ENCODE measurements at places on chromosomes 6 and 20.

GRCh38 chr6:25465941-25466340 is 186.1 kb upstream of the SCGN start:
- DNase-seq, result no peak

DNA sequence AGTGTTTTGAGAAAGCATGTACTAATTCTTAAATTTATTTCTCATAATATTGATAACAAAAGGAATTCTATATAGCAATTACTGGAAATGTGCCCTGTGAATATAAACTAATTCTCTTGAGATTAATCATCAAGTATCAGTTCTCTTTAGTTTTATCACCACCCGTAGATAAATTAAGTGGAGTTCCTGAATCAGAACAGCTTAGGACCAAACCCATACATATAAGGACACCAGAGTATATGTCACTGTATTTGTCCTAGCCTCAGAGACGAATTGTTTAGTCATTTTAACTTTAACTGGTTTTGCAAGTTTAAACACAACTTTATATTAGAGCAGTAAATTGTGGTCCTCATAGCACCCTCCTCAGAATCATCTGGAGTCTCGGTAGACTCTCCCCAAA is 572.0 kb downstream of the UTRN start:
- DNase-seq, result no peak

- DNase-seq, result no peak
These were observed 32.6 kb downstream of the KCNK5 start for GRCh38 chr6:39196673-39197091.

DNA sequence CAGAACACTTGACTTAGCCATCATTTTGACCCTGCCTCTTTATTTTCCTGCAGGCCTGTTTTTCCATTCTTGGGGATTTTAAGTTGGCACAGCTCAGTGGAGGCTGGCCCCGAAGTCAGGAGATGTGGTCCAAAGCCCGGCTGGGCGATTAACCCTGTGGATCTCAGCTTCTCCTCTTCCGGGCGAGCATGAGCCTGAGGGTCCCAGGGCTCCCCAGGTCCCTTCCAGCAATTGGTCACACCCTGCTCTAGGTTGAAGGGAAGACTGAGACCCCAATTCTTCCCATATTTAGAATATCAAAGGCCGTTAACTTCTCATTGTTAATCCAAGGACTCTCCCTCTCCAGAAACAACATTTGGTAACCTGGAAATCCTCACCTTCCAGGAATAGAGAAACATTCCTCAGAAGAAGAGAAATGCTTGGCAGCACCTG is 2.3 kb downstream of the THBS2 start:
- DNase-seq, result no peak

DNA sequence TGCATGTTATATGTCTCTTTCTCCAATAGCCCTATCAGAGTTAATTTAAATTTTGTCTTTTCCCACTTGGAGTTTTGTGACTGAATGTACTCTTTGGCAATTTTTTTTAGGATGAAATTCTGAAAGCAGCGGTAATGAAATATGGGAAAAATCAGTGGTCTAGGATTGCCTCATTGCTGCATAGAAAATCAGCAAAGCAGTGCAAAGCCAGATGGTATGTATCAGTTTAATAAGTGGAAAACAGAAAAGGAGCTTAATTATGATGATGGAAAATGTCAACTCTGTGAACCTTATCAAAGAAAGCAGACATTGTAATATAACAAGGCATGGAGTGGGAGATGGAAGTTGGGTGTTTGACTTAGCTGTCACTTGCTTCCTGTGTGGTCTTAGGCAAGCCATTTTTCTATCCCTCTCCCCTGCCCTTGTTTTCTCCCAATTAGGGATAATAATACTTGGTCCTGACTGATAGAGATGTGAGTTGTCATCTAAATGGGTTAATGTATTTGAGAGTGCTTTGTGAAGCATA is 2.7 kb downstream of the CDC5L start:
- no peak for DNase-seq

Data from GM12892 (cell line).